ENCODE measurements at places on chromosomes 5 and 9.

DNA sequence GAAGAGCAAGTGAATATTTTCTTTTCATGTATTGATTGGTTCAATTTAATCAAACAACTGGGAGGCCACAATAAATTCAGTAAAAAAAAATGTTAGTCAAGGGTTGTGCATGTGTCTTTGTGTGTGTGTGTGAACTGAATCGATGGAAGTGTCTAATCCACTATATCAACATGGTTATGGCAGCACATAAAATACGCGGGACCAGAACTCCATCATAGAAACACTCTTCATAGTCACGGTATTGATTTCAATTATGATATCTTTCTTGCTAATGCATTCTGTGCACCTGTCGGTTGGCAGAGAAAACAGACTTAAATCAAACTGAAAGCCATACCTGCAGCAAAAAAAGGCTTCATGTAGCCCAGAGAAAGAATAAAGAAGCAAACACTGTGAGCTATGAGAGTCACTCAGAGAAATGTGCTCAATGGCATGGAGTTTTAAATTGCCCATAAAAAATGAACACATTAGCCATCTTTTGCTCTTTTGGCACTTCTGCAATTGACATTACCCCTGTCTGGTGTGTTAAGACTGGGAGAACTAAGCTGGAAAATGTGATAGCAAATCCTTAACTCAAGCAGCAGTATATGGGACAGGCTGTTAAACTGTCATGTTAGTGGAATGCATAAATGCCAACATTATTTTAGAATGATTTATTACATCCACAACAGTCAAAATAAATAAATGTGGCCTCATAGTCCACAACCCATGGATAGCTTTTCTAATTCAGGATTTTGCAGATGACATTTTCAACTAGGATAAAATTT is 642.4 kb upstream of the C9orf72 start:
- no peak for DNase-seq

GRCh38 chr9:71928806-71929205 is 17.4 kb downstream of the C9orf85 start:
- DNase-seq: no peak

- DNase-seq: no peak
These were observed 410.2 kb downstream of the ACTL7B start for GRCh38 chr9:108445431-108446071.

DNA sequence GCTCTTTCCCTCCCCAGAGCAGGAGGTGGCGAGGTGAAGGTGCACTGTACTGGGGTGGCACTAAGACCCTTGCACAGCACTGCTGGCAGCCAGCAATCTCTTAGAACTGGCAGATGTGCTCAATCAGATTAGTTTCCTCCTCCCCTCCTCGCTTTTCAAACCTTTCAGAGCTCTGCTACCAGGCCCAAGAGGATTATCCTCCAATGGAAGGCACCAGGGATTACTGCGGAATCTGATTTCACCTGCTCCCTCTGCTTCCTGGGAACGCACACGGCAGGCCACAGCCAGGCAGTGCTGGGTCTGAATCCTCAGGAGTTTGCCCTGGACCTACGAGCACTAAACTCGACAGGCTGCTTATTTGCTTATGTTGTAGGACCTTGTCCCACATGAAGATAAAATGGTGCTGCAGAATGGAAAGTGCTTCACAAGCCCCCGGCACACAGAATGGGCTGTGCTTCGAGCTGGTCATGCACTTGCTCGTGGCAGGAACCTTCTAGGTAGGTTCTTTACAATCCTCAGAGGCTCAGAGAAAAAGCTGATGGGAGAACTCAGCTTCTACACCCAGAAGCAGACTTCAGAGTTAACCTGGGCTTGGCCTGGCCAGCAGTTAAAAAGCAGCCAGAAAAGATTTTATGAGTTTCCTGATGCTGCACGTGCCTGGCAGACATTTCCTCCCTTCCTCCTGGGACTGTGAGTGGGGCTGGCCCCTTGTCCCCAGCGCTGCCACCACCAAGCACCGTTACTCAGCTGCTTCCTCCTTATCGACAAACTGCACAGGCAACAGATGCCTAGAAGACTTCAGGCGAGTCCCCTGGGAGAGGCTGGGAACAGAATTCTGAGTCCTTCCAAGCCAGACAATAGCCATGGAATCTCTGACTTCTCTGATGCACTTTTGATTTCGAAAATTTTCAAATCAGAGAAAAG is 33.1 kb downstream of the FABP6 start:
- DNase-seq: no peak
